ENCODE measurements at places on chromosomes 3 and 15. TPM values are rescaled to one million over a fixed set of nuclear protein-coding genes. Genes with fewer than 3 reads are reported as not detected.

DNA sequence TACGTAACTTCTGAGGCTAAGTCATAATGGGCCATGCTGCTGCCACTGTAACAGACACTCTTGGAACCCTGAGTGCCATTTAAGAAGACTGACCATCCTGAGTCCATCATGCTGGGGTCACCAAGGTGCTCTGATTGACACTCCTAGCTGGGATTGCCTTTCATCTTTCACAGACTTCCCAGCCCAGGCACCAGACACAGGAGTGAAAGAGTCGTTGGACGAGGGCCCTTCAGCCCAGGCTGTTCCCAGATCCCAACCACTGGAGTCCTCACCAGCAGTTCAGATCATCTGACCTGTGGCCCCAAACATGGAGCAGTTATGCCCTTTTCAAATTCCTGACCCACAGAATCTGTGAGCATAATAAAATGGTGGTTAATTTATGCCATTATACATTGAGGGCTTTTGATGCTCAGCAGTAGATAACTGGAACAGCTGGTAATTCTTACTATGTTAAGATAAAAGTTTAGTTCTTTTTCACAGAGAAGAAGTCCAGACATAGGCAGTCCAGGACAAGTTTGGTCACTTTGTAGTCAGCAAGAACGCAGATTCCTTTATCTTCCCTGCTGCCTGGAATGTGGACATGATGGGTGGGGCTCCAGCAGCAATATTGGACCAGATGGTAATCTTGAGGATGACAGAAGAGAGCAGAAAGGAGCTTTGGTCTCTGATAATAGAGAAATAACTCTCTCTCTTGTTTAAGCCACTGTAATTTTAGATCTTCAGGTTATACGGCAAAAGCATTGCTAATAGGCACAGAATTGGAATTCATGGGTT, 7.3 kb upstream of the EHD4 start:
- DNase-seq: no peak

DNA sequence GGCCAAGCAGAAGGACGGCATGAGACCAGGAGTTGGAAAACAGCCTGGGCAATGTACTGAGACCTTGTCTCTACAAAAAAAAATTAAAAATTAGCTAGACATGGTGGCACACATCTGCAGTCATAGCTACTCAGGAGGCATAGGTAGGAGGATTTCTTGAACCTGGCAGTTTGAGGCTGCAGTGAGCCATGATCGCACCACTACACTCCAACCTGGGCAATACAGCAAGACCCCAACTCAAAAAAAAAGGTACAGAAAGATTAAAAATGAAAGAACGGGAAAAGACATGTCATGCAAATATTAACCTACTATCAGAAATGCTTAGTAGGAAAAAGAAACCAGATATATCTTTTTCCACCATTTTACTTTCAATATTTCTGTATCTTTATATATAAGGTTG, 99.6 kb upstream of the ATP11B start:
- no peak for DNase-seq

- DNase-seq: no peak
These were observed 120.3 kb downstream of the SAMMSON start for GRCh38 chr3:70119879-70120278.

- no peak for DNase-seq
These were observed 28.4 kb downstream of the CCDC12 start for GRCh38 chr3:46947981-46948791.

The SPSB4 gene
- total RNA-seq: not detected

DNA sequence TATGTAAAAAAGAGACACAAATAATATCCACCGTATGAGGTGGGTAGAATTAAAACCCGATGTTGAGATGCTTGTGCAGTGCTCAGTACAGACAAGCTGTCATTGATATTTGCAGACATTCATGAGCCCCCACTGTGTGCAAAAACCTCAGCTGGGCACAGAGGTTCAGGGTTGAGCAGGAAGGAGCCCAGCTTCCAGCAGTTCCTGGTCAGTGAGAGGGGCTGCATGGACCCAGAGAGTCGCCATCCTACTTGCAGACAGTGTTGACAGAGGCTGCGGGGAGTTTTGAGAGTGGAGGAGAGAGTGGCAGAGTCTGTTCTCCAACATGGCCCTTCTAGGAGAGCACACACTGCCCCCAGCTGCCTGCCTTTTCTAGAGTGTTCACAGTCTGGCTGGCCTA, 6.1 kb upstream of the LTF start:
- no peak for DNase-seq

- no peak for DNase-seq
These were observed 79.7 kb upstream of the RASGRF1 start for GRCh38 chr15:79170256-79170664.

DNA sequence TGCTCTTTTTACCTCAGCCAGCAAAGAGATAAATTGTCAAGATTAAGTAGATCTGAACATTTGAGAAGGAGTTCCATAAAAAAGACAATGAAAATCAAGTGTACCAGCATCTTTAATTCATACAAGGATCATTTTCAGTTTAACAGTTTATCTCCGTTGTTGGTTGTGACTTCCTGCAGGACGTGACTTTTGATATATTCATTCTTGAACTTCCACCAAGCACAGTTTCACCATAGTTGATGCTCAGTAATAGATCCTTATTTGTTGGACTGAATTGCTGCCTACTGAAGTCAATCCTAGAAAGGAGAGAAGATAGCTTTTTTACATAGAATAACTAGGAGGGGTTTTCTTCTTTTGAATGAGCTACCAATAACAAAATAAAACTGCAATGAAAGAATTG, 408.2 kb downstream of the LPP start:
- DNase-seq: no peak

DNA sequence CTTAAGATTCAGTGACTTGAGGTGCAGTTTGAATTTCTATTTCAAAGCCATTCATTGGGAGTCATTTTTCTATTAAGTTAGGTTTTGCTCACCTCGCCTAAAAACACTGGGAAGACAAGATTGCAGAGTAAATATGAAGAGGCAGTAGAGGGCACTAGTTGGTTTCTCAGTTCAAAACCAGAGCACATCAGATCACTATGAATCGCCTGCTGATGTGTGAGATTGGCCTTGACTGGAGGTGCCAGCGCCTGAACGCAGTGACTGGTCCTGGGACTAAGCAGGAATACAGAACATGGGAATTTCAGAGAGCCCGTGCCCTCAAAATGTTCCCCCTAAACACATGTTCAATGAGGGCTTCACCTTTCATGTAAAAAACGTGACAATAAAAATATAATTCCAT, 229.0 kb downstream of the ITPR1 start:
- DNase-seq: no peak

The SLC25A36 gene
- 74.7 TPM for total RNA-seq

DNA sequence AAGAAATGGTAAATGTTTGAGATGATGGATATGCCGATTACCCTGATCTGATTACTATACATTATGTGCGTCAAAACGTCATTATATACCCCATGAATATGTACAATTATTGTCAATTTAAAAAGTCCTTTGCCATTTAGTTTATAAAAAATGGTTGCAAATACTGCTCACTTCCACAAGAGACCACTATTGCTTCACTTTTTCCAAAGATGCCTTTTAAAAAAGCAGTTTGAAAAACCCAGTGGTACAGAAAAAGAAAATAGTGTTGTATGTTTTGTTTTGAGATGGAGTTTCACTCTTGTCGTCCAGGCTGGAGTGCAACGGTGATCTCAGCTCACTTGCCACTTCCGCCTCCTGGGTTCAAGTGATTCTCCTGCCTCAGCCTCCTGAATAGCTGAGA, 39.3 kb downstream of the EDEM1 start:
- DNase-seq: no peak

The PARP15 gene
- total RNA-seq: 5.6 TPM

DNA sequence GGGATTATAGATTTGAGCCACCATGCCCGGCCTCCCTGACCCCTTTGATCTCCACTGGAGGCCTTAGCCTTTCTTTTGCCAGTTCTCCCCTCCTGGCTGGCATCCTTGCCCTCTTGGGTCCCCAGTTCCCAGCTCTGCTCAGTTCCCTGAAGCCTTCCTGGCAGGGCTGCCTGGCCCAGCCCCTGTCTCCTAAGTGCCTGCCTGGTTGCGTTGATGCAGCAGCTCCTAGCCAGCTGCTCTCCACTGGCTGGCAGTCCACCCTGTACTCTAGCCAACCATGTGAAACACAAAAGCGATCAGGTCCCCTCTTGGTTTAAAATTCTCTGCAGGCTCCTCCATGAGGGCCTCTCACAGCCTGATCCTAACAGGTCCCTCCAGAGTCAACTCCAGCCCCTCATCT, 184.7 kb downstream of the RAB11A start:
- no peak for DNase-seq

DNA sequence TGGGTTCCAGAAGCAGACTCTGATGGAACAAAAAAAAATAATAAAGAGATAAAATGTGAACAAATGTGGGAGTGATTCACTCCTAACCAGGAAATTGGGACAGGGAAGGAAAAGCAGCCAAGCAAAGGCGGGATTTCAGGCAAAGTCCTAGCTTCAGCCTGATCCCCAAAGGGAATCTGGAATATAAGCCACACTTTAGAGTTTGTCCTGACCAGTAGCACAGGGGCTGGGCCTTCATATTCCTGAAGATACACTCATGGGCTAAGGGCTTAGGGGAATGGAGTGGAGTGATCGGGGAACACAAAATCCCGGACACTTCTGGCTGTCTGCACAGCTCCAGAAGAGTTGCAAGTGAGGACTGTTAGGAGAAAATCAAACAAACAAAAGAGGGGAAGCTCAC, 135.0 kb upstream of the COL8A1 start:
- DNase-seq: no peak

DNA sequence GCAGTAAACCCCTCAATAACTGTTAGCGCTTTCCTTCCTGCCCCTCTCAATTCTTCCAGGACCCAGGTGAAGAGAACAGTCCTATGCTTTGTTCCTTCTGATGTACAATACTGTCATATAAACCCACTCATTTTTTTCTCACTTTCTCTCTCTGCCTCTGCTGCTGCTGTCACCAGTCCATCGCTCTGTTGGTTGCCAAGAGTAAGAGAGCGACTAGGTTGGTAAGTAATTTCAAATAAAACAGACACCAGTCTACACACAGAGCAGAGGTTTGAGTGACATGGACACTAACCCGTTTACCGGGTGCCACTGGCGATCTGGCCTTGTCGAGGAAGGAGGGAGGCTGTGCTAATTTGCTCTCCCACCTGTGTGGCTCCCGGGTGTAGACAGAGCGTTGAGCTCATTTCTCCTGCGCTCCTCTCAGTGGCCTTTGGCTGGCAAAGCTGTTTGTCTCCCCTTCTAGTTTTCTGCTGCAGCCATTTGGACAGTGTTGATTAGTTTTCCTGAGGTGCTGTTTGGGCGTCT, 215.4 kb downstream of the THSD4 start:
- DNase-seq: no peak

GRCh38 chr15:29259233-29259632, 10.4 kb downstream of the NSMCE3 start:
- no peak for DNase-seq

The ISLR2 gene
- total RNA-seq: 0.48 TPM

GRCh38 chr3:17233398-17233800, 348.6 kb downstream of the PLCL2 start:
- DNase-seq: no peak

DNA sequence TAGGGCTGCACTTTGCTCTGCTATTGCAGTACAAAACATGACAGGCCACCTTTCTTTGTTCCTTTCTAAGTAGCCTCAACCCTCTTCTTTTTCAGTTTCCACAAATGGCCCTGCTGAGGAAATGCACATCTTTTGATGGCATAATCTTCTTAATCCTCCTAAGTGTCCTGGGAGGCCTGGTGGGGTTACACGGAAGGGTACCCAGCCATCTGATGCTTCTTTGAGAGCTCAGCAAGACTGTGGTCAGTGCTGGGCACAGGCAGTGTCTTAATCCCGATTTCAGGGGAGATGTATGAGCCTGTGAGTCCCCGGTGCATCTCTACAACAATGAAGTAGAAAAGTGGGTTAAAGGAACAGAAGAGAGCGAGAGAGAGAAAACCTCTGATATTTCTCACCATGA, 404.8 kb downstream of the GRM7 start:
- no peak for DNase-seq

DNA sequence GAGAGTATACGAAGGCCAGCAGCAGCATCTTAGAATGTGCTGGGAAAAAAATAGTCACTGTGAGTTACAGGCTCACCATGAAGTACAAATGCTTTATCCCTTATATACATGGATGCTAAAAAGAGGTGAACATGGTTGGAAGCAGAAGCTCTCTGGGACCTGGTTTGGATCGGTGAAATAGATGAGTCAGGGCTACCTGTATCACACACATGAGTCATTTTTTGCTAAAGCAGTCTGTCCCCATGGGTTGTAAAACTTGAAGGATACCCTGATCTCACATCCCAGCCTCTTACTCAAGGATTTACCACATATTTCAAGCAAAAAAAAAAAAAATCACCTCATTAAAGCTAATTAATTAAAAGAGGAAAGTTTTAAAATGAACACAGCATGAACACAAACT, 6.9 kb upstream of the SERPINI2 start:
- DNase-seq: no peak
